T-helper 2 cell treated with Interferon-gamma antibody and Interleukin-4, amounts not matched to agents 5 μg/mL and 100 μg/mL, for 36 hours (primary cell): ENCODE measurements at places on chromosomes 2 and 18.

DNA sequence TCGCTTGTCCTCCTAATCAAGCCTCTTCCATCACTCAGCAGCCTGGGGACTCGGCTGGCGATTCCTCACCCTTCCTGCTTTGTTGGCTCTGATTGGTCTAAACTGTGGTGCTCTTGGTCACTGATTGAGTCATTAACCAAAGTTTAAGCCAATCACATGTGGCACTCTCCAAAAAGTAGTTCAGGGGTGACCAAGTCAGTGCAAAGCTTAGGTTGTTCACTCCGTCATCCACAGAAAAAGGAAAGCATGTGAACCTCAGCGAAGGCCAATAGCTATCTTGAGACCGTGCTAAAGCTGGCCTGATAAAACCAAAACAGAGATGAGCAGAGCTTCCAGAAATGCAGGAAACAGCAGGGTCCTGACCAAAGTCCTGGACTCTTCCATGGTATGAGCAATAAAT, 4.9 kb downstream of the ALPK2 start:
- no peak for DNase-seq

DNA sequence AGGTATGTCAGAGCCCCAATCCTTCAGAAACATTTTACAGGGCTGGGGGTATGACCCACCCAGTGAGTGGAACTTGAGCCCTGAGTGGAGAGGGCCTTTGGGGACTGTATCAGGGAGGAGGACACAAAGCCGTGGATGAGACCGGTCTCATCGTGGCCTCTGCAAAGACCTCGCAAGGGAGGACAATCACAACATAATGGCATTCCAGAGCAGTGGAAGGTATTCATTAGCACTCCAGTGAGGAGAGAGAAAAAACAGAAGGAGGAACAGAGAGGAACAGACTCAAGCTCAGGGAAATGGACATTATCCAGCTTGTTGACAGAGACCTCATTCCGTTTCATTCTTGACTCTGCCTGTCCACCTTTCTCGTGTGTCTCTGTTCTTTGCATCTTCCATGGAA, 38.8 kb upstream of the CTAGE1 start:
- no peak for DNase-seq

DNA sequence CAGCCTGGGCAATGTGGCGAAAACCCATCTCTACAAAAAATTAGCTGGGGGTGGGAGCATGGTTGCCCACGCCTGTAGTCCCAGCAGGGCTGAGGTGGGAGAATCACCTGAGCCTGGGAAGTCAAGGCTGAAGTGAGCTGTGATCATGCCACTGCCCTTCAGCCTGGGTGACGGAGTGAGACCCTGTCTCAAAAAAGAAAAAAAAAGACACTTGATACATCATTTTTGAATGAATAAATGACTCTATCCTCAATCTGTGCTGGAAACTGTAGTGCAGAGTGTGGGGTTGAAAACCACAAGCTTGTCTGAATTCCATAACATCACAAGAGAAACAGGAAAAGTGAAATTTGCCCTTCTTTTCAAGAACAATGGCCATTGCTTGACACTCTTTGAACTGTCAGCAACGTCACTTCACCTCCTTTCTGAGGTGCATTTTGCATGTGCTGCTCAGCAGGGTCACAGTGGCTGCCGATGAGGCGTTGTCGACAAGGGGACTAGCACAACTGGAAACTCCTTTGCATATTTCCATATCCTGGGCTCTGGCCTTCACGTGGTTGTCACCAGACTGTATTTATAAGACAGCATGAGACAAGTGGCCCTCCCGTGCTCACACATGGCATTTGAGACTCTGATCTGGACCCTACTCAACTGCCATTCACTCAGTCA, 54.2 kb downstream of the DDX1 start:
- DNase-seq = no peak

- no peak for DNase-seq
Measured at GRCh38 chr2:196226058-196226706, 54.8 kb upstream of the STK17B start.

DNA sequence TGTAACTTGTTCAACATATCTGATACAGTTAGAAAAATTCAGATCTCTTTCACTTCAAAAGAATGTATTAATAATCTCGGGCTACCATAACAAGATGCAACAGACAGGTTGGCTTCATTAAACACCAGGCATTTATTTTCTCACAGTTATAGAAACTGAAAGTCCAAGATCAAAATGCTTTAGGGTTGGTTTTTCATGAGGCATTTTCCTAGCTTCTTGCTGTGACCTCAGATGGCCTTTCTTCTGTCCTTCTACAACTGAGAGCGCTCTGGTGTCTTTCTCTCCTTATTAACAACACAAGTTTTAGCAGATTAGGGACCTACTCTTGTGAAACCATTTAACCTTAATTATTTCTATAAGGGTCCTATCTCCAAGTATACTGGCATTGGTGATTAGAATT, 452.5 kb downstream of the ZNF804A start:
- no peak for DNase-seq

DNA sequence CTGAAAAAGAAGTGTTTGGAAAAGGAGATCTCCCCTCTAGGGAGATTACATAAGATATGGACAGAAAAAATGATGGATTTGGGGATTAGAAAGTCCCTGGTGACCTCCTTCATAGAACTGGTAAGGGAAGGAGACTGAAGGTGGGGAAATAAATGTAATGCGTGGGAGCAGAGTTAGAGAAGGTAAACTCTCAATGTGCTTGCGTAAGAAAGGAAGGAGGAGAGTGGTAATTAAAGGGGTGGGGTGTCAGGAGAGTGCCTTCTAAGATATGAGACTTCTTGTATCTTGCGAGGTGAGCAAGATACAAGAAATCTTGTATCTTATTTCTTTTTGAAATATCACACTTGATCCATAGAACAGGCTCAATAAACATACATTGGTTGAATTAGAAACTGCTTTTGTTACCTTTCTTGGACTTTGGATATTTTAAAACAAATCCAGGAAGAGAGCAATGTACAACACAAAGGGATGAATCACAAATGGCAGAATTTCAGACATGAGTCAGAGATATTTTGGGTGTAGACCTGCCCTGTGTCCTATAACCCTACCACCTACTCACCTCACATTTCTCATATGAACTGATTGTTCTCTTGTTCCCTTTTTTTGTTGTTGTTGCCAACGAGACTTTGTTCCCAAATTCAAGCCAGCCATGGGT, 342.4 kb downstream of the INSIG2 start:
- DNase-seq = no peak

- DNase-seq = no peak
Measured at GRCh38 chr2:44952806-44953498, 11.4 kb downstream of the SIX3 start.

GRCh38 chr2:121790276-121790956, 35.0 kb downstream of the TSN start:
- no peak for DNase-seq

- no peak for DNase-seq
Measured at GRCh38 chr2:79713131-79713785, 200.4 kb downstream of the CTNNA2 start.

DNA sequence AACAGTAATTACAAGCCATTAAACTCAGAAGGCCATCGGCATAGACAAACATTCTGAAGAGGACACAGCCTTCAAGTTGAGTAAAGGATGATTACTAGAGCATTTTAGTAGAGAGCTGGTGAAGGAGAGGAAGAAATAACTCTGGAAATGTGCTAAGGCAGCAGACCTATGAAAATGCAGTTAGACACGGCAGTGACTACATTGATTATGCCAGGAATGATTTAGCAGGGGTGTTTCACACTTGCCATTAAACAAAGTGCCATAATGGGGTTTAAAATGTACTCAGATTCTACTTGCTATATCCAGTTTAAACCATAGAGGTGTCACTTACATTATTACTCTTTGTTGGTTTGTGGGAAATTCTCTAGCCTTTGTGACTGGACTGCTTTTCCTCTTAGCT, 372.3 kb downstream of the CPS1 start:
- no peak for DNase-seq
